ENCODE measurements at places on chromosomes 4 and X.

DNA sequence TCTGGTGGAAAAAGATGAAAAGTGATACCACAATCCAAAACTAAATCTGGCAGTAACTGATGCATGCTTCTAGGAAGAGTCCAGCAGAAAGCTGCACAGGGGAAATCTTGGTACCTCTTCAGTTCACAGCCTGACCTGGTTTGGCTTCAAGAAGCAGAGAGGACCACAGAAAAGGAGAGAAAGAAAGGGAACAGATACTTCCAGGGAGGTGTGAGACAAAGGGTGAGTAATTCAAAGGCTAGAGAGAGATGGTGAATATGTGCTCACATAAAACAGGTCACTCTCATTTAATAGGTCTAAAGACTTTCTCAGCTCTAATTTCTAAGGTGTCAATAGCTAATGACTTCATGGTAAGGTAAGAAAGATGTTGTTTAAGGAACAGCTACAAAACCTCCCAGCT lies 11.2 kb downstream of the FGFBP2 start:
- no peak for DNase-seq

- DNase-seq = no peak
Observed at GRCh38 chr4:5164221-5164912, 113.1 kb downstream of the STK32B start.

- DNase-seq = no peak
Observed at GRCh38 chr4:23333946-23334878, 555.6 kb downstream of the PPARGC1A start.

GRCh38 chrX:97705936-97706335 lies 822.2 kb downstream of the RPA4 start:
- DNase-seq = no peak

- DNase-seq = no peak
Observed at GRCh38 chr4:120977435-120977997, 55.0 kb upstream of the PRDM5 start.

- no peak for DNase-seq
Observed at GRCh38 chr4:62003695-62004094, 803.6 kb downstream of the ADGRL3 start.

- DNase-seq = no peak
Observed at GRCh38 chrX:39165185-39165584, 363.9 kb downstream of the MID1IP1 start.

DNA sequence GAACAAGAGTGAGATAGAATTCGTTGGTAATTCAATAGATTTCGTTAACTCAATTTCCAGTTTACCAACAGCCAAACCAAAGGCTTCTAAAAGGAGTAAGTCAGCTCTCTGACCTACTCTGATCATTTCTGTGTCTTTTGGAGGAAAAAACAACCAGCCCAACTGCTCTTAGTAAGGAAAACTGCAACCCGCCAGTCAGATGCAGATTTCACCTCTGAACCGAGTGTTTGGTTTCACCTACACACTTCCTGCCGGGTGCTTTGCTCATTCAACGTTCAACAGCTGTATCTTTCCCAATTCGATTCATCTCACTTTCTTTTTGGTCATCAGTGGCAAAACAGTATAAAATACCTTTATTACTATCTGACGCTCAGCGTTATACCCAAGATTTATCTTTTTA lies 24.5 kb downstream of the TMSB4X start:
- no peak for DNase-seq

All from cortex of kidney (tissue), 1 donor.